ENCODE measurements at places on chromosomes 1 and 21.

DNA sequence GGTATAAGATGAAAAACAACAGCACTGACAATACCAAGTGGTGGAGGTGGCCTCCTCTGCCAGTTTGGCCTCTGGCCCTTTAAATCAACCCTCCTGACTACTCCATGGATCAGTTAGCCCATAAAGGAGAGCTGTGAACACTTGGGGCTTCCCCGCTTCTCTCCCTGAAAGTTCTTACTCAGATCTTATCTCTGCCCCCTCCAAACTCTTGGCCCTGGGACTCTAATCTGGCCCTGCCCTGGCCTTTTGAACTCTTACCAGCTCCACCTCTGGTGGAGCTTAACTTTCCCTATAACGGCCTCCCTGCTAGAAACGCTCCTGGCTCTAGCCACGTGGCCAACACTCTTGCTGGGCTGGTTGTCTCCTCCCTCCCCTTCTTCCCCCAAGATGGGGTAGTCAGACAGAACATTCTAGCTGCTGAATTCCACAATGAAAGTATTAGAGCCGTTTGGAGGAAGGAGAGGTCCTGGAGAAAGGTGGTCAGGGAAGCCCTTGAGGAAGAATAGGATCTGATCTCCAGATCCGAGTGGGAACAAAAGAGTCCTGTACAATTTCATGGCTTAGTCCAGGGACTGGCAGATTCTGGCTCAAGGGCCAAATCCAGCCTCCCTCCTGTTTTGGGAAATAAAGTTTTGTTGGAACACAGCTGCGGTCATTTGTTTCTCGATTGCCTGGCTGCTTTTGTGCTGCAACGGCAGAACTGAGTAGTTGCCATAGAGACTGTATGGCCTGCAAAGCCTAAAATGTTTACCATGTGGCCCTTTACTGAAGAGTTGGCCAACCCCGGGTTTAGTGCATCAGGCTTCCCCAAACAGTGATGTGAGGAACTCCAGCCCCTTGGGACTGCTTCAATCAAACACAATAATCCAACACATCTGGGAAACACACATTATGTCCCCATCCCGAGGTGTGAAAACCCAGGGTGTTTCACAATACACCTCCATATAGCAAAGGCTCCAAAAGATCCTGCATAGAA lies 9.5 kb upstream of the PIGR start:
- no peak for DNase-seq

DNA sequence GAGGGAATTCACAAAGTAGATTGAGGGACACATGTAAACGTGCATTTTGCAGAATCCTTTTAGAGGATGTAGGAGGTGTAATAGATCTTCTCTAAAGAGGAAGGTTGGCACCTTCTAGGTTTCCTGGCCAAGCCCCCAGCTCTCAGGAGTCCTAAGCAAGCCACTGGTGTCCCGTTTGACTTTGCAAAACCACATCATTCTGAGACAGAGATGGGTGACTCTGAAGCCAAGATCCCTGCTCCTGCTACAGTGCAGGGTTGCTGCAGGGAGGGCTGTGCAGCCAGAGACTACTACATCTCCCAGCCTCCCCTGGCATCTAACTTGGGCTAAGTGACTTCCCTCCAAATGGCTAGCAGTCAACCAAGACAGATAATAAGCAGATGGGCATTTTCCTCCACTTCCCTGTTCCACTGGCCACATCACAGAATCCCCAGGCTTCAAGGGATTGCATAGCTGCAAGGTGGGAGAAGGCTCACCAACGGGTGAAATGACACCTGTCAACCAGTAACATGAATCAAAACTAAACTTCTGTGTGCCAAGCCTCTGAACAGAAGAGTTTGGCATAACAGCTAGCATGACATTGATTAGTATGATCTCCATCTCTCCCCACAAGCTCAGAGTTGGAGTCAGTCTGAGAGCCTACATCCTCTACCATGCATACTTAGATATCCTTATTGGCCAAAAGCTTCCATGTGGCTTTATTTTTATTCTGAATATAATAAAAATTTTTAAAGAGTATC lies 129.6 kb upstream of the COA6 start:
- DNase-seq: no peak

GRCh38 chr21:43297391-43297981 lies 128.7 kb downstream of the CRYAA start:
- DNase-seq: no peak

- no peak for DNase-seq
Observed at GRCh38 chr1:57422271-57423134, 1.4 kb downstream of the DAB1 start.

DNA sequence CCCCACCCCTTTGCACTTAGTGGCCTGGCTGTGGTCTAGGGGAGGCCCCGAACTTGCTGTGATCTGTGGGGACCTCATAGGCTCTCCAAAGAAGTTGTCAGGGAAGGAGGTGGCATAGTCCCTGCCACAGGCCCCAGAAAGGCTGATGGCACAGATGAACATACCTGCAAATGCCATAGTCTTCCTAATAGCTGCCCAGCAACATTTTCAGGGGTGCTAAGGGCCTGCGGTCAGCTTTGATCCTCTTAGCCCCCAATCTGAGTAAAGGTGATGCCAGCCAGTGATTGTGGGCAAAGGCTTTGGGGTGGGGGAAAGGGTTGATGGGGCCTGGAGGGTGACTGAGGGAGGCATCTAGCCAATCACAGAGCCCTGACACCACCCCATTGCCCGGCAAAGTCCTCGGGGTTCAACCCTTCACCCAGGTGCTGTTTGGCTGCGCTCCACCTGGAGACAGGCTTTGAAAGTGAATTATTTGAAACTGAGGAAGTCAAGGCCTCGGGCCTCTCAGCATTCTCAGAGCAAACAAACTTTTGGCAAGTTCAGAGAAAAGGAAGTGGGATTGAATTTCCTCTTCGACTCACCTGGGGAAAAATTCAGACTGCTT lies 35.8 kb downstream of the PAX7 start:
- no peak for DNase-seq

- no peak for DNase-seq
Observed at GRCh38 chr1:167904652-167905130, 9.2 kb downstream of the ADCY10 start.

DNA sequence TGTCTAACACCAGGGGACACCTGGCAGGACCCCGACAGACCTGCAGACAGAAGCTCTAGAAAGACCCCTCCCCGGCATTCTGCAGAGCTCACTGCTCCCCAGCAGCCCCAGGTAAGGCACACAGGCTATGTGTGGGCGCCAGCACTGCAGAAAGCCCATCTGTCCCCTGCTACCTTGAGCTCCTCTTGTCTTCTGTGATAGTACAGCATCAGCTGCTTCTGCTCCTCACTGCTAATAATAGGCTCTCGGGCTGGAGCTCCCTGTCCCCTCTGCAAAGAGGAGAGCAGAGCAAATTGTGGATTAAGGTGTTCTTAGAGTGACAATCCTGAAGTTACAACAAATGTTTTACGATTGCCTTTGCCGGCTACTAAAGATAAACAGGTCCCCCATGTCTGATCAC lies 10.1 kb downstream of the CFAP298 start:
- DNase-seq: no peak

GRCh38 chr1:201555593-201555945 lies 16.6 kb downstream of the NAV1 start:
- DNase-seq: no peak

DNA sequence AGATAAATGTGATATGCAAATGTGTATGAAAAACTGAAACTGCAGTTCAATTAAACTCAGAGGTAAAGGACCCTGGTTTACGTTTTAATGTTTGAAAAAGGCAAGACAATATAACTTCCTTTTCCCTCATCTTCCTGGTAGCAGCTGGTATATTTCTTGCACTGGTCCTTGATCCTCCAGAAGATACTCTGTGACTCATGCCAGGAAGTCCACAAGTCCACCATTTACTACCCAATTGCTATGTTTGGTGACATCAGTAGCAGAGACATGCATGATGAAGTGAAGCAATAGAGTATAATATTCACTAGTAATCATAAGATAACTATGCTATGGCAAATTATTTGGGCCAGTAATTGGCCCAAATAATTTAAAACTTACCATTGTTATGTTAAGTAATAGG lies 774.5 kb upstream of the NEGR1 start:
- DNase-seq: no peak

DNA sequence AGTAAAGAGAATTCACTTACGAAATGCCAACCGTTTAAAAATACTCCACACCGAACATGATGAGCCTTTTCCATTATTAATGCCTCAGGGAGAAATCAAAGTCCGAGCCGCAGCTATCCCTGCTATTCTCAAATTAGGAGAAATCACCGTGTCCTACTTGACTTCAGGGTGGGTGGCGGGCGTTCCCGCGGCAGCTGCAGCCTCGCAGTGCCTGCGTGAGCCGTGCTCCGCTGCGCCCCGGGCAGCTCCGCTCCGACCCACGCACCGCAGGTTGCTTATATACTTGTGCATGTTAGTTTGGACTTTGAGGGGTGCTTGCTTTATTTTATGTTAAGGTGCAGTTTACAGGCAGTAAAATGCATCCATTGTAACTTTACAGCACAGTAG lies 35.6 kb upstream of the PCBP3 start:
- DNase-seq: no peak

DNA sequence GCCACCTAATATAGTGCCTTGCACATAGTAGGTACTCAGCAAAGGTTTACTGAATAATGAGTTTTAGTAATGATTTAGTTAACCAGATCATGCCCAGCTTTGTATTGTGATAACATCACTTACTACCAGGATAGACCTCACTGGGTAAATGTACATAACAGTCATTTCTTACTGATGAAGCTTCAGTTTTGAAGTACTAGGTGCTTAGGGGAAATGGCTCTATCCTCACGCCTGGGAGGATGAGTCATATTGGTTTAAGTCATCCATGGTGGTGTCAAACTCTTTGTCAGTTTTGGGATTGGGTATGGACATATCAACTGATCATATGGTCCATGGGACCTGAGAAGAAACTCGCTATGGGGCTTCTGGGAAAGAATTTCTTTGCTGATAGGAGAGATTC lies 90.6 kb upstream of the USP24 start:
- no peak for DNase-seq

All from NCI-H1436 treated with DMSO at 0.1 percent for 48 hours (cell line).